Stimulated activated CD4-positive, alpha-beta T cell treated with anti-CD3 and anti-CD28 coated beads, Interleukin-12 subunit alpha, Interleukin-12 subunit beta, amount 100 ng/mL, for 24 hours (primary cell): ENCODE measurements at places on chromosomes 7 and 10.
A peak's percentile ranks its signal among the peaks of the same experiment; 100 is the strongest.

DNA sequence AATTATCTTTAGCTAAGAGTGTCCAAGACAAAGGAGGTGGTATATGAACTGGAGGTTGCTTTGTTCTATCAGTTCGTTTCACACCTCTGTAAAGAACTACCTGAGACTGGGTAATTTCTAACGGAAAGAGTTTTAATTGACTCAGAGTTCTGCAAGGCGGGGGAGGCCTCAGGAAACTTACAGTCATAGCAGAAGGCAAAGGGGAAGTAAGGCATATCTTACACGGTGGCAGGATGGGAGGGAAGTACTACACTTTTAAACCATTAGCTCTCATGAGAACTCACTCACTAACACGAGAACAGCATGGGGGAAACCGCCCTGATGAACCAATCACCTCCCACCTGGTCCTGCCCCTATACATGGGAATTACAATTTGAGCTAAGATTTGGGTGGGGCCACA, 1202.3 kb upstream of the LRRTM3 start:
- DNase-seq = no peak

DNA sequence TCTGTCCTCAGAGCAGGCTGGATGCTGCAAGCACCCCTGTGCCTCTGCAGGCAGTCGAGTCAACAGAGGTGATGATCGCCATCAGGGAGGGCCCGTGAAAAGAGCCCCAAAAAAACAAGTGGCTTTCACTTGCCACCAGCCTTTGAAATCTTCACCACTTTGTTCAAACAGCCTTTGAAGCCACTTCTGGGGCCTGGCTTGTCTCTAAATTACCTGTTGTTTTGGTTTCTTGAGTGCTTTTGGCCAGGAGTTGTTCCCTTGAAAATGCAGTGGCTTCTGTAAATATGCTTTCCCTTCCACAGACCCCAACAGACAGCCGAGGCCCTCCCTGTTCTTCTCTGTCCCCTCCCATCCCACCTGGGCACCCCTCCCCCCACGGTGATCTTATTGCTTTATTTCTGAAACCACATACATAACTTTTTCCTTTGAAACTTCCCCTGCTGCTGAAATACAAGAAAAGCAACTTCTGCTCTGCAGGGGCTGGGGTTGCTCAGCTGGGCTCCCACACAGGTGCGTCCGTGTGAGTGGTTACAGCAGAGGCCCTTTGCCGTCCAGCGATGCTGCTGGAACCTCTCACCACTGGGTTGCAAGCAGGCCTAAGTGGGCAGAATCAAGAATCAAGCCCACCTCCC, 283.8 kb upstream of the SHH start:
- DNase-seq = no peak

- no peak for DNase-seq
Measured at GRCh38 chr10:89392974-89393373, 551 bp downstream of the IFIT1 start.

- DNase-seq = no peak
Measured at GRCh38 chr10:7773845-7774801, 13.7 kb downstream of the KIN start.

- no peak for DNase-seq
Measured at GRCh38 chr10:129219364-129219763, 247.7 kb upstream of the MGMT start.

DNA sequence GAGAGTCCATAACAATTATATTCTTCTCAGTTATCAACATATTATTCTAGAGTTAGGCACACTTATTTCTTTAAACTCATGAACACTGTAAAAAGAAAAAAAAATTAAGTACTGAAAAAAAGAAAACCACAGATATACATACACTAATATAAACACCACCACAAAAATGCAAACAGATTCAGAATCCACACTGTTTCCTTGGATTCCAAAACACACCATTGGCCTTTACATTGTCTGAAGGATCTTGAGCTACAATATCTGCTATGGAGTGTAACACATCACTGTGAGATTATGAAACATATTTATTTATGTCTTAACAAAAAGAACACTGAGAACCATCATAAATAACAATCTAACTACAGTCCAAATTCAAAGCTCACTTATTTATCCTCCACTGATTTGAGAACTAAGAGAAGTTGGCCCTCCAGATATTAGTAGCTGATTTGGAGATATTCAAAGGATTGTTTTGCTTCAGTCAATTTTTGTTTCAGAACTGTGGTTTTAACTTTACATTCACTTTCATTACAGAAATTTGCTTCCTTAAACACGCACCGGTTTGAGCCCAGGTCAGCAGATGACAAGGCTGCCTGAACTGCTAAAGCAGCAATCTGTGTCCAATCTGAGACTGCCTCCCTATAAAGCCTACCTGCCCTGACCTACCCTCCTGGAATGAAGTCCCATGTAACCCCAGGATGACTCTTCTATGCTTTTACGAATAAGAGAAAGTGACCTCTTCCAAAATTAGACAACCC, 47.0 kb upstream of the CDK1 start:
- no peak for DNase-seq

GRCh38 chr7:55432939-55433784, 68.0 kb downstream of the LANCL2 start:
- no peak for DNase-seq

GRCh38 chr10:25063157-25063556, 46.7 kb downstream of the THNSL1 start:
- no peak for DNase-seq

DNA sequence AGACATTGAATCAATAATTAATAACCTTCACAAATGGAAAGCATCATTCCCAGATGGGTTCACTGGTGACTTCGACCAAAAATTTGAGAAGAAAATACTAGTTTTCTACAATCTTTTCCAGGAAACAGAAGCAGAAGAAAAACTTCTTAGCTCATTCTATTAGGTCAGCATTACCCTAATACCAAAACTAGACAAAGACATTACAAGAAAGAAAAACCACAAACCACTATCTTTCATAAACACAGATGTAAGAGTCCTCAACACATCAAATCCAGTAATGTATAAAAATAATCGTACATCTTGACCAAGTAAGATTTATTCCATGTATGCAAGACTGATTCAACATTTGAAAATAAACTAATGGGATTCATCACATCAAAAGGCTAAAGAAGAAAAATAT, 64.0 kb upstream of the CDK1 start:
- DNase-seq = no peak

DNA sequence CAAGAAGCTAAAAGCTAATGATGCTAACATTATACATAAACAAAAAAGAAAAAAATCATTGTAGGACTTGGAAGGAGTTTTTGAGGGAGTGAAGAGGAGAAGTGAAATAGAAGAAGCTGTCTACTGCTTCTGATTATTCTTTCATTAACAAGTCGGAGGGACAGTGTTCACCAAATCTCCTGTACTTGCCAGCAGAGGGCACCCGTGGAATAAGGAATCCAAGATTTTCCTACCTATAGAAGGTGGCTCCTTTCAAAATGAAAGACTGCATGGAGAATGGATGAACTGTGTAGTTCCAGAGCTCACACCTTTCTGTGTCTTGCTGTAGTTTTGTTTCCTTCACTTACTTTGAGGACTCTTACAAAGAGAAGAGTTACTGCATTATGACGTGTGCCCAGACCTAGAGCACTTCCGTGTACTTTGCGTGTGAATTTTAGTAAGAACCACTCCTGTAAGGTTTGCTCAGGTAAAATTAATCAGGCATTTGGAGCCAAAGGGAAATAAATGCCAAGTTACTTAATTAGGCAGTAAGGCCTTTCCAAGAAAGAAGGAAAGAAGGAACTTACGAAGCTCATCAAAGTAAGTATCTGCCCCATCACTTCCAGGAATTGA, 145.1 kb downstream of the SEMA3D start:
- no peak for DNase-seq

- no peak for DNase-seq
Measured at GRCh38 chr10:607545-608185, 81.8 kb downstream of the DIP2C start.

- DNase-seq = peak; percentile 54
Measured at GRCh38 chr10:49606981-49607535, 3.1 kb upstream of the SLC18A3 start.

GRCh38 chr7:73811760-73812168, 19.0 kb upstream of the CLDN4 start:
- DNase-seq = peak; percentile 16

DNA sequence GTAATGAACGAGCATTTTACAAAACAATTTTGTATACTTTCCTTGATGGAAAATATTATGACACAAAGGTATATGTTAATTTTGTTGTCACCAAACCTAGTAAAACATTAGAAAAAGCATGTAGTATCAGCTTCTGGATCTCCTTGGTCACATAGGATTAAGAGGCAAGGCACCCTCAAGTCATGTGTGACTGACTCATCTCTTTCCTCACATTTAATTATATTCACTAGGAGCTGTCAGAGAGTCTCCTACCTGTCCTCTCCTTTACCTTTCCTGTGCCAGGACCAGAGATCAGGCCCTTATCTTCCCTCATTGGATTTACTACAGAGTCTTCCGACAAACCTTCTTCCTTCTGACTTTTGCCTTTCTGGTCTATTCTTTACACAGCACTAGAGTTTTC, 111.3 kb upstream of the RPA3 start:
- no peak for DNase-seq

- DNase-seq = no peak
Measured at GRCh38 chr7:132966754-132967469, 115.0 kb downstream of the CHCHD3 start.

DNA sequence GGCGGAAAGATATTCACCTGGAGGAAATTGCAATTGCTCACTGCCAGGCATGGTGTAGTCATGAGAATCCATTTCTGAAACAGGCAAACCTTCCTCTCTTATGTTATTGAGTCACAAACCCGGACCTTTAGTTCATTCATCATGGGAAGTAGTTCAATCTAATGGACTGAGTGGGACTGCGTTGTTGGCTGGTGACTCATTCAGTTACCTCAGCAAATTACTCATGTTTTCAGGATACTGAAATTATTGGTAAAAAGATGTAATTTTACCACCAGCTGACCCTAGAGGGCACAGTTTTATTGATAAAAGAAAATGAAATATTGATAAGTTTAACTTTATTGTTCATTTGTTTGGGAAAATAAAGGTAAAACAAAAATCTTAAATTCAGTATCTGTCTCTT, 1194.4 kb upstream of the SORCS1 start:
- DNase-seq = no peak

GRCh38 chr7:18437101-18437500, 58.4 kb upstream of the HDAC9 start:
- DNase-seq = no peak

DNA sequence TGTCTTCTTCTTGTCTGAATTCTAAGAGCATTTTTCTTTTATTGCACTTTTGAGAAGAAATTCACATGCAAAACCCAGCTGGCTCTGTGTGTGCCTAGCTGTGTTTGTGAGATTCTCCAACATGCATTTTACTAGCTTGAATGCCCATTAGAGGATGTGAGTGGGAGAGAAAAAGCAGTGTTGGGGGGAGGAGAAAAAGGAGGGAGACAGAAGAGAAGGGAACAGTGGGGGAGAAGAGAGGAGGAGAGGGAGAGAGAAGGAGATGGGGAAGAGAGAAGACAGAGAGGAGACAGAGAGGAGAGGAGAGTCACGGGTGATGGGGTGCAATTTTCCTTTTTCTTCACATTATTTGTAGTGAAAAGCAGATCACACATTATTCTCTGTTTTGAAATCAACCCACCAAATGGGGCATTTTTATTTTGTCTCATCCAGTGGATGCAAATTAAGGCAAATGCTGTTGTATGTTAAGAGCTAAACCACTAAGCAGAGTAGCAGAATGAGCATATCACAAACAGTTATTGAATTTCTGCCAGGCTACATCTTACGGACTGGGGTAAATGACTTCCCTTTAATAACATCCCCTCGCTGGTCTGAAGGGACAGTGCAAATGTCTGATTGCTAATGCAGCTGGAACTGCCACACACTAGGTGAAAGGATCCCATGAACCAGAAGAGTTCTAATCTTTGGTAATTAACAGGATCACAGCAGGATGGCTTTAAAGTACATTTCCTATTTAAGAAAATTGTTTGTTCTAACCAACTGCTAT, 849 bp downstream of the LRRN3 start:
- no peak for DNase-seq

DNA sequence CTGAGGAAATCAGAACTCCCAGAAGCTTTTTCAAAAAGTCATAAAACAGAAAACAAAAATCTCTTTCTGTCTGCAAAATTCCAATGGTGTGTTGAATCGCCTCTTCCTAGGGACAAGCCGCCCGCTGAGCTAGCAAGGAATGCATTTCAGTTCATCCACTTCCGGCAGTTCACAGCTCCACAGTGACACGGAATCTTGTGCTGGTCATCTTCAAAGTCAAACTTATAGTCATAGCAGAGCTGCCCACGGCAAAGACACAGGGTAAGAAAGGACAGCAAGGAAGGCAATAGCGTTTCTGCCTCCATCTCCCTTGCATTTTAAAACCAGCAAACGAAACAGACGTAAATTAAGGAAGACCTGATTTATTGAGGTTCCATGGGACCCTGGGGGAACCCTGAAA, 111.2 kb downstream of the GALNT11 start:
- no peak for DNase-seq

GRCh38 chr10:77279207-77279606, 358.4 kb downstream of the KCNMA1 start:
- no peak for DNase-seq

DNA sequence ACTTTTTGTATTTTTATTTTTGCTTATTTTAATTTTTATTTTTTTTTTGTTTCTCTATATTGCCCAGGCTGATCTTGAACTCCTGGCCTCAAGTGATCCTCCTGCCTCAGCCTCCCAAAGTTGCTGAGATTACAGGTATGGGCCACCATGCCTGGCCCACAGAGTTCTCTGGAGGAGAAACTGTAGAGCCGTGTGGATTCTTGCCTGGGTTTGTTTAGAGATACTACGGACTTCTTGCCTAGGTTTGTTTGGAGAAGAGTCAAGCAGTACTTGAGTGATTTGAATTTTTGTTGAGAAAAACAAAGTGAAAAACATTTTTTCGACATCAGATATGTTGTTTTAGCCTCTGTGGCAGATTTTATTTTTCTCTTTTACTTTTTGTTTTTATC, 99.0 kb downstream of the CAMK1D start:
- no peak for DNase-seq

DNA sequence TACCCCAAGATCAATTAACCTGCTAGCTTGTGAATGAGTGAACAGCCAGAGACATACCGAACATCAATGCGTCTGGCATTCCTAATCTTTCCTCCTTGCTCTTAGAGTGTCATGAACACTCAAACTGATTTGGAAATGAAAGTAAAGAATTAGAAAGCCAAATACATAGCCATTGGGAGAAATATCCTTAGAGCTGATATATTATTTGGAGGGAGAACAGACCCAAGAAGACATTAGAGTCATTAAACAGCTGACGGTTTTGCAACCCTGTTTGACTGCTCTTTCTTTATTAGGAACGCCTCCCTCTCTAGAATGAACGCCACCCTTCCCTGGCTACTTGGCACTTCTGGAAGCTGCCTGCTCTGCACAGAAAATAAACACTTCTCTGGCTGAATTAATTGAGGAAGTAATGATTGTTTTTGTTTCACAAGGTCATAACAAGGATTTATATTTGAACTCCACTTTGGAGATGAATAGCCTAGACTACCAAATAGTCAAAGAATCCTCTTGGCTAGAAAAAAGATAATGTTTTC, 42.8 kb downstream of the CTTNBP2 start:
- no peak for DNase-seq

- no peak for DNase-seq
Measured at GRCh38 chr10:121722665-121723064, 124.4 kb upstream of the FGFR2 start.
